ENCODE measurements at places on chromosomes 6 and 20. TPM values are rescaled to one million over a fixed set of nuclear protein-coding genes. Genes with fewer than 3 reads are reported as not detected.

Gene VGLL2
- not detected for total RNA-seq

Gene RAB44
- total RNA-seq, result under 0.01 TPM

Gene FAM83C
- not detected for total RNA-seq

Gene PRSS16
- 4.3 TPM for total RNA-seq

Gene DDAH2
- 46.1 TPM for total RNA-seq
